Substantia nigra (tissue), 51 donors: ENCODE measurements at places on chromosomes 2 and 18.

DNA sequence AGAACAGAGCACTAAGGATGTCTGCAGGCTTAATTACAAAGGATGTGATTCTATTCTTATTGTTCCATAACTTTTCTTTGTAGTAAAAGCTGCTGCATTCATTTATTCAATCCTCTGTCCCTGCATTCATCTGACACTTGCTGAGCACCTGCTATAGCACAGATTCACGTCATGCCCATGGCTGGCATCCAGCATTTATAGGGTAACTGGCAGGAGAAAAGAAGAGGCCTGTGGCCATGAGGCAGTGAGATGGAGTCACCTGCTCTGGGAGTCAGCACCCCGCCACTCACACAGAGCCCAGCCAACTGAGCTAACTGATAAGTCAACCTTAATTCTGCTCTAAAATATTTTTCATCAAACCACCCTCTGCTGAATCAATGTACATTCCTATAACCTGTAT is 18.3 kb upstream of the CDC42EP3 start:
- DNase-seq, result no peak

- DNase-seq, result no peak
Measured at GRCh38 chr2:229118927-229119326, 152.2 kb downstream of the PID1 start.

GRCh38 chr18:31454066-31454708 is 6.6 kb downstream of the DSG3 start:
- DNase-seq, result no peak

DNA sequence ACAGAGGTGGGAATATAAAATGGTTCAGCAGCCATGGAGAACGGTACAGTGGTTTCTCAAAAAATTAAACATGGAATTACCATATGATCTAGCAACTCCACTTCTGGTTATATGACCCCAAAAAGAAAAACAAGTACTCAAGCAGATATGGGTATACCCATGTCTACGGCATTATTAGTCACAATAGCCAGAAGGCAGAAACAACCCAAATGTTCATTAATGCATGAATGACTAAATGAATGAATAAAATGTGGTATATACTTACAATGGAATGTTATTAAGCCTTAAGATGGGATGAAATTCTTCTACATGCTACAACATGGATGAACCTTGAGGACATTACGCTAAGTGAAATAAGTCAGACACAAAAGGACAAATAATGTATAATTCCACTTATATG is 266.8 kb upstream of the FBXO11 start:
- DNase-seq, result no peak

DNA sequence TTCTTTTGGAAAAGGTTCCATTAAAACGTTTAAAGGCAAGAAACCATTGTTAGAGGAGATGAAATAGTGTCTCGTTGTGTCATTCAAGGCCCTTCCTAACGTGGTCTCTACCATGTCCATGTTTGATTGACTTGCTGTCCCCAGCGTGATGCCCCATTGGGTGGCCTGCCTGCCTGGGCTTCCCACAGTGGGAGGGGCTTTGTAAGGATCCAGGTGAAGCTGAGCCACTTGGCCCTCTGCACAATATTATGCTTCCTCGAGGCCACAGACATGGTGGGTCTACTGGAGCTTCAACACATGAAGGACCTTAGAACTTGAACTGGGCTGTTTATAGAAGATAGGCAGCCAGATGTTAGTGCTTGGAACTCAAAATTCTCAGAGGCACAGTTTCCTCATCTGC is 235.3 kb downstream of the FHOD3 start:
- DNase-seq, result no peak

DNA sequence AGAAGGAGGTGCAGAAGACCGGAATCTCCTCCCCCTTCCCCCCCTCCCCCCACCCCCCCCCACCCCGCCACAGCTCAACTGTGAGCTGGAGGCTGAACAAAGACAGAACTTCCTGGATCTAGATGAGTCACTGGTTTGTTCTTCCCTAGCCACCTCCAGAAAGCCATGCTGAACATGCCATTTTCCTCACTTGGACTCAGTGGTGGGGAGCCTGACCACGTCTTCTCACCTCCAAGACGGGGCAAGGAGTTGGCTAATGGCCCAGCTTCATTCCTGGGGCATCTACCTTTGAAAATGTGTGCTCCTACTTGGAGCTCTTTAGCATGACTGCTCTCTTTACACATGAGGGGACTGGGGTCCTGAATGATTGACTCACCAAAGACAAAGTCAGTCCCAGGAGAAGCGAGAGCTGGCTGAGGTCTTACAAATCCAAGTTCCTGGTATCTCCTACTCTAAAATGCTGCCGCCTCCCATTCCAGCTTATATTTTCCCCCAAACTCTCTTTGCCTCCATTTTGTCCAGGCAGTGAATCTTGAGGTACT is 22.6 kb upstream of the FZD5 start:
- no peak for DNase-seq

GRCh38 chr18:21714474-21714873 is 9.9 kb upstream of the ABHD3 start:
- DNase-seq, result no peak

- no peak for DNase-seq
Measured at GRCh38 chr2:153875801-153876466, 4.2 kb downstream of the GALNT13 start.

DNA sequence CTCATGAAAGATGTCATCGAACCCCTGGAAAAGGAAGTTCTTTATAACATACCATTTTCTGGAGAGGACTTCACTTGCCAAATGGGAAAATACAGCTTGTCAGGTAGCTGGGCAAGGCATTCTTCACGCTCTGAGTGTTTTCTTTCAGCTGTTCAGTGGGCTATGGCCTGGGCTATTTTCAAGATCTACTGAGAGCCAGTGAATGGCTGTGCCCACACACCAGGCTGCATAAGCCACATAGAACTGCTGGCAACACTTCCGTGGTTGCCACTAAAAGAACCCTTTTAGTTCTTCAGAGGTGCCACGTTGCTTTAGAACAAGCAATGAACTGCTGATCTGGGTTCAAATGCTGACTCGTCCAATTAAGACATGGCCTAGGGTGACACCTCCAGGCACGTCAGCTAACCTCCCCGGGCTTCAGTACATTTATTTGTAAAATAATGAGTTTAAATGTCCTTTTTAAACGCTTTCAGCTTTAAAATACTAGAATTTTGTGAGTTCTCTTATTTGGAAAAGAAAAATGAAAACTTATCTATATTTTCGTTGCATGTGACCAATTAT is 36.6 kb upstream of the GORASP2 start:
- no peak for DNase-seq

DNA sequence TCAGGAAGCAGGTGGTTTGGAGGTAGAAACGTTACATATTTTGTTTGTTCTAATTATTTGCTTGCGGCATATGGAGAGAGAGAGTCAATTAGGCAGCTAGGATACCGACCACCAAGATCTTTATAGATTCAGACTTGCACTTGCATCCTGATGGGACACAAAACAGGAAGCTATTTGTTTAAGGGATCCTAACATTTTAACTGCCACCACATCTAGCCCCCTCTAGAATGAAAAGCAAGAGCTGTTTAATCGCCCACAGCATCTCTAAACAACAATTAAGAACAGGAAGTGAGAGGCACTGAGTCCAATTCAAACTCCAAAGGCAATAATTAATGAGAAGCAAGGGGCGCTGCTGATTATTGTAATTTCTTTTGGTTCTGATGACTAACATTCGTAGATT is 182.0 kb upstream of the LINC00305 start:
- no peak for DNase-seq

DNA sequence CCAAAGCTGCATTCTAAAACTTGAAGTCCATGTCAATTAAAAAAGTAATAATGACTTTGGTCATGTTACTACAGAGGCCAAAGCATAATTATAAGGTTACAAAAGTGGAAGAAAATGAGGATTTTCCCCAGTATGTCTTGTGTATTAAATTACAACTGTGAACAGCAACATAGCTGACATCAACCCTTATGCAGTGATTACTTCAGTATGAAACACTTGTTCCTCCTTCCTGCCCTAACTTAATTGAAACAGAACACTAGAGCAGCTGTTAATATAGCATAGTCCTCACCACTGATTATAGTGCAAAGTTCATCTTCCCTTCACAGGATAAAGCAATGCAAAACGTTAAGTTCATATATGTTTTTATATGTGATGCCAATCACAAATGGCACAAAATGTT is 29.9 kb downstream of the EPB41L3 start:
- DNase-seq, result no peak

- DNase-seq, result no peak
Measured at GRCh38 chr18:74579496-74580065, 18.1 kb upstream of the ZNF407 start.

DNA sequence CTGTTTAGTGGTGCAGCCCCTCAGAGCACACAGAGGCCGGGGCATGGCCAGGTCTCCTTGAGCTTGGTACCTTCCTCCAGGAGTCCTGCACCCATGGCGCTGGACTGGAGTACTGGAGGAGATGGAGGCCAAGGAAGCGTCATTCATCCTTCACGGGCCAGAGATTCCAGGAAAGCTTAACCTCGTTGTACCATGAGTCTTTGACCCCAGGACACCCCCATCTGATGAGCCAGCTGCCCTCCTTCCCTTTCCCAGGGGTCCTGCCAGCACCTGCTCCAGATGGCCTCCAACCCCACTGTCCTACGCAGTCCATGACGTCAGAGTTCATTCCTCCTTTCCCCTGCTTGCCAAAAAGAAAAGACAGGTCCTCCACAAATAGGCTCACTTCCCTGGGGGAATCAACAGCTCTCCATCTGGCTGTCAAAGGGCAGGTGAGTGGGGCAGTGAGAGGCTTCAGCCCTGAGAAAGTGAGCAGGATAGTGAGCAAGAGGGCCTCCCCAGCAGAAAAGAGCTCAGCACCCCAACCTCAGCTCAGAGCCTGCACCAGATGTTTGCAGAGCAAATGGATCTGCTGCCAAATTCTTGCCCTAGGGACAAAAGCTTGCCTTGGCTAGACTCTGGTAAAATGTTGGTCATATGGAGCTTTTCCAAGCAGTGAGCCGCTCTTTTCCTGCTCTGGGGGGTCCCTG is 4.5 kb upstream of the NPPC start:
- no peak for DNase-seq

DNA sequence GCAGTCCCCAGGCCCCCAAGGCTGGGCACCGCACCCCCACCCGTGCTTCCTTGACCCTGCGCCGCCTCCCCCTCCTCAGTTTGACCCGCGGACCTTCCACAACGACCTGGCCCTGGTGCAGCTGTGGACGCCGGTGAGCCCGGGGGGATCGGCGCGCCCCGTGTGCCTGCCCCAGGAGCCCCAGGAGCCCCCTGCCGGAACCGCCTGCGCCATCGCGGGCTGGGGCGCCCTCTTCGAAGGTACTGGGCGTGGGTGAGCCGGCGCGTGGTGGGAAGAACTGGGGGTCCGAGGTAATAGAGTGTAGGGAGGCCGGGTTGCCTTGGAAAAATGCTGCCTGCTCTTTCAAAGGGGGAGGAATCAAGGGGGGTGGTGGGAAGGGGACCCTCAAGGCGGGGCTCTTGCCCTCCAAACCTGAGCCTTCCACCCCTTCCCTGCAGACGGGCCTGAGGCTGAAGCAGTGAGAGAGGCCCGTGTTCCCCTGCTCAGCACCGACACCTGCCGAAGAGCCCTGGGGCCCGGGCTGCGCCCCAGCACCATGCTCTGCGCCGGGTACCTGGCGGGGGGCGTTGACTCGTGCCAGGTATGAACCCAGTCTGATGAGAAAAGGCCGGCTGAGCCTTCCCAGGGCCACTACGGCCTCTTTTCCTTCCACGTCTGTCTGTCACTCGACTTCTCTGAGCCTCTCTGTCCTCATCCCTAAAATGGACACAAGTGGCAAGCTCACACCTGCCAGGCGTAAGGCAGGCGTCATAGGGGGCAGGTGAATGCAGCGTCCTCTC is 2.6 kb downstream of the PRSS56 start:
- DNase-seq, result no peak
